NCI-H2107 (cell line): ENCODE measurements at places on chromosomes 1 and 21.

DNA sequence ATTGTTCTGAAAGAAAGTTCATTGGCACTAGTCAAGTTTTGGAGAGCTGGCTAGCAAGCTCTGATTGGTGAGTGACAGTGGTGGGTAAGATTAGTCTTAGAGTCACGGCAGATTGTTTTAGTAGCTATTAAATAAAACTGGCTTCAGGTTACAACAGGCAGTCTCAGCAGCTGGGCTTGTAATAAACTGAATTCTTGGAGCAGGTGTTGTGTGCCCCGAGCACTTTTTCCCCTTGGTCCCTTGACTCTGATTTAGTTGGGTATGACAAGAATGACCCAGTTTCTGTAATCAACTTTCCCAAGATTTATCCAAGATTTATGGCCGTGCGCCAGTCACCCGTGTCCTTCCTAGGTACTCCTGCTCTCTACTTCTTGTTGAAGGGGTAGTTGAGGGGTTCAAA is 40.2 kb downstream of the TBCE start:
- DNase-seq, result no peak

DNA sequence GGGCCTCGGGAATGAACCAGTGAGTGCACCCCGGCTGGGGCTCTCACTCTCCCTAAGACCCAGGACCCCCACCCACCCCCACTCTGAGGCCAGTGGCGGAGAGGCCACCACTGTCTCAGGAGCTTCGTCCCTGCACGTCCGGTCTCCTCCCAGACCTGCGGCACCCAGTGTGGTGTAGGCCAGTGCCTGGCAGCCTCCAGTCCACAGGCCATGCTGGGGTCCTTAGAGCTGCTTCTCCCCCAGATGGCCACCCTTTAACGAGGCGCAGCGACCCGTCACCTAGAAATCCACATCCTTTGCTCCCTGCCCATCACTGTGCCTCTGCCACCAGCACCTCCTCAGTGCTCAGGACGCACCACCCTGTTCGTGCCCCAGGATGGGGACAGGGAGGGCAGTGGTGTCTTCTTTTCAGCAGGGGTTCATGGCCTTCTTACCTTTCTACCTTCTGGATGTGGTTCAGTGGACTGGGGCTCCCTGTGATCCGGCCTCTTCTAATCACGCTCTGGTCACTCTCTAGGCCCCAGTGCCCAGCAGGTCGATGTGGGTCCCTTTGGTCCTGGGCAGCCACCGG is 131.9 kb upstream of the ARHGEF16 start:
- no peak for DNase-seq

DNA sequence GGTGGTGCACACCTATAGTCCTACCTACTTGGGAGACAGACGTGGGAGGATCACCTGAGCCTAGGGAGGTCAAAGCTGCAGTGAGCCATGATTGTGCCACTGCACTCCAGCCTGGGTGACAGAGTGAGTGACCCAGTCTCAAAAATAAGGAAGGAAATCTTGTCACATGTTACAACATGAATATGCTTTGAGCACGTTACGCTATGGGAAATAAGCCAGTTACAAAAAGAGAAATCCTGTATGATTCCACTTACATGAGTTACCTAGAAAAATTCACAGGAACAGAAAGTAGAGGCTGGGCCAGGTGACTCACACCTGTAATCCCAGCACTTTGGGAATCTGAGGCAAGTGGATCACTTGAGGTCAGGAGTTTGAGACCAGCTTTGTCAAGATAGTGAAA is 6.7 kb upstream of the PADI6 start:
- DNase-seq, result no peak

GRCh38 chr21:34936883-34937563 is 112.1 kb downstream of the RUNX1 start:
- no peak for DNase-seq

GRCh38 chr1:8962812-8963530 is 17.3 kb downstream of the CA6 start:
- DNase-seq, result no peak

- DNase-seq, result no peak
Measured at GRCh38 chr21:25107708-25108107, 499.6 kb downstream of the MRPL39 start.

DNA sequence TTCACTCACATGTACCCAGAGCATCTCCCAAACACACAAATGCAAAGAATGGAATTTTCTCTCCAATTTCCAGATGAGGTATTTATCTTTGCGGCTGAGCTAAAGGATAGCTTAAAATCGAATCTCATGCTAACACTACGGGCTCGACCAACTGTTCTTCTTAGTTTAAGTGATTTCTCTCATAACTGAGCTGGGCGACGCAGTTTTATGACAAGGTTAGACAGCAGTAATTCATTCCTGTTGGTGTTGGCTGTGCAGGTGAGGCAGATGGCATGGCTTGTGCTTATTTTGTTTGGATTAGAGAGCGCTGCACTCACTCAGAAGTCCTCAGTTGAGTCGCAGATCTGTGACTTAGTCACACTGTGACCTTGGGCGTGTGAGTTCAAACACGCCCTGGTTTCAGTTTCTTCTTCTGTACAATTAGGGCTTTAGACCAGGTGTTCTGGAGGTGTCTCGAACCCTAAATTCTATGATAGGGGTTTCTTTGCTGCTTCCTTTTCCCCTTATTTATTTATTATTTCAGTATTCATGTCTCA is 41.5 kb upstream of the MRPS6 start:
- no peak for DNase-seq

DNA sequence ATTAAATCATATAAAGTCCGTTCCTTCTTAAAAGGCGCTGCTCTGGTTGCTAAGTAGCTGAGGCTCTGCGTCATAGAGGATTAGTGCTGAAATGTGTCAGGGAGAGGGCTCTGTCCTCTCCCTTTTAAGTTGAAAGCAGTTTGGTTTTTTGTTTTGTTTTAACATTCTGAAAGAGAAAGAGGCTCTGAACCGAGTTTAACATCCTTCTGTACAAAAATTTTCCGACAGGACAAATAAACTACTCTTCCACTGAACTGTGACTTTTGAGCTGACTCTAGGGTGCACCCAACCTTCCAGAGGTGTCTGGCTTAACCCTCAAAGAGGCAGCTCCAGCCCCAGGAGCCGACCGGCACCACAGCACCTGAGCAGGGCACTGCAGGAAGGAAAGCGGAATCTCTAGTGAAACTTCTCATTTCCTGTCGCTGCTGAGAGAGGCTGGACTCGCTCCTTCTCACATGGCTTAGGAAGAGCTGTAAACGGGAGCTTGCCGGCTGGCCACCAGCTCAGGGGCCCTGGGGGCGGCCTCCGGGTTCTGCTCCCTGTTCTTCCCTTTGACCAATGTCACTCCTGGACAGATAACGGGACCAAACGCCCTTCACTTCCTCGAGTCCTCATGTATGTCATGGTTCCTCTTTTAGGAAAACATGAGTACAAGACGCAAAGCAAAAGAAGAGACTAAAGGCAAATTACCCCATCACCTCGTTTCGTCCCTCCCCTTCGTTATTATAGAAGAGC is 1.2 kb downstream of the VAV3 start:
- DNase-seq, result no peak

GRCh38 chr1:96820107-96820506 is 98.5 kb downstream of the PTBP2 start:
- no peak for DNase-seq

GRCh38 chr21:35222021-35222420 is 172.9 kb upstream of the RUNX1 start:
- no peak for DNase-seq

DNA sequence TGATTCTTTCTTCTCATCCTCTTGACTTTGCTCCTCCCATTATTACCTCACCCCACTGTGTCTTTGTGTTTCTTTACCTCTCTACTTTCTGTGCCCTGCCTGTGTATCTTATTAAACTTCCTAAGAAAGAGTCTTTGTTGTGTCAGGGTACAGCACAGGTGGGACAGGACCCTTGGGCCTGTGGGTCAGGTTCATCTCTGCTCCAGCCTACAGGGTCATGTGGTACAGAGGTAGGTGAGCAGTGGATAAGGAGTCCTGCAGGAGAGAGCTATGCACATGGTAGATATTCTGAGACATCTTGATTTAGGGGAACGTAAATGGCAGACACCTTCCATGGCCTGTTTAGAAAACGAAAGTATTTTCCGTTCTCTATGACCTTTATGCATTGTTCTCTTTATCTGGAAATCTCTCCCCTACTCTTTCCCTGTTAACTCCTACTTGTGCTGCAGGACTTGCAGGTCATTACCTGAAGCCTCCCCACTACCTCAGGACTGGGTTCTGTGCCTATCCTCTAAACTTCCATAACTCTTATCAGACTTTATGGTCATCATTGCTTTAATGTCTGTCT is 9.9 kb downstream of the GIPC2 start:
- DNase-seq, result no peak

- no peak for DNase-seq
Measured at GRCh38 chr1:95640746-95641145, 406.7 kb downstream of the RWDD3 start.

GRCh38 chr21:14972678-14973077 is 92.1 kb downstream of the NRIP1 start:
- DNase-seq, result no peak

GRCh38 chr21:42900446-42900845 is 7.3 kb downstream of the NDUFV3 start:
- DNase-seq, result no peak

DNA sequence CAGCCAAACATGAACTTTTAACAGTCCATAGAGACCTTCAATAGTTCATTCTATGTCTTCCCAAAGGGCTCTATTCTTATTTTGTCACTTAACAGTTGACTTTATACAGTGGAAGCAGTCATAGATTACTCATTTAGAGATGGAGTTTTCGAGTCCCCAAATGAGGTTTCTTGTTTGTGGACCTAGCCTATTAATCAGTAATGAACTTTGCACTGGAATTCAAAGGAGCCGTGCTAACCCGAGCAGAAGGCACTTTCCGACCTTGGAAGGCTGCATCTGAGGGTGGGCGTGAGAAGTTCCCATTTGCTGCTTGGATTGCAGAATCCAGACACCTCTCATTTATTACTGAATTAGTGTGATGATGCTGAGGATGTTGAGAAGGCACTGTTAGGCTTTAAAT is 46.4 kb downstream of the TTC39A start:
- no peak for DNase-seq

DNA sequence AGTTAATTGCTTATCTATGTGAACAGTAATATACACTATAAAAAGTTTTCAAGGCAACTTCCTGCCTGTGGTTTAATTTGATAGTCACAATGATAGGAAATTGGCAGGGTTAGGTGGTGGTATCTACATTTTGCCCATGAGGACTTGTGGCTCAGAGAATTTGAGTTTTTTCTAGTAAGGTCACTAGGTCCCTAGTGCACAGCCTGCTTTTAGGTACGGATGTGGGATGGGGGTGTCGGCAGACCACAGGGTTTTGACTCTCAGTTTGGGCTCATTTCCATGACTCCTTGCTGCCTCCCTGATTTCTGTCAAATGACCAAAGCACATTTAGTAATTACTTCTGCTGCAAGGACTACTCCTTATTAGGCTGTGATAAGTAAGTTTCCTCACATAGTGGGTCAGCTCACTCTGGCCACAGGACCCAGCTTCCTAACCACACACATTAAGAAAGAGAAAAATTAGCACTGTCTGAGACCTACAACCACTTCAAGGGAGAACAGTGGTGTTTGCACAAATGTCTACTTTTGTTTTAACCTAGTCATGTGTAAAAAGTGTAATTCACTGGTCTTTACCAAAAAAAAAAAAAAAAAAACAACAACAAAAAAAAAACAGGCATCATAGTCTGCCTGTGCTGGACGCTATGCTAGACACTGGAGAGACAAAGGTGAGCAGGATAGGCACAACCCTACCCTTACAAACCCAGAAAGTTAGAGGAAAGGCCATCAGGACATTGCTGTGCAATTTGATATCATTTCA is 43.7 kb downstream of the MRPL39 start:
- DNase-seq, result no peak

GRCh38 chr1:43469932-43470331 is 16.2 kb upstream of the HYI start:
- DNase-seq, result no peak

GRCh38 chr1:72230746-72231145 is 51.6 kb downstream of the NEGR1 start:
- DNase-seq, result no peak

- no peak for DNase-seq
Measured at GRCh38 chr1:20279509-20279908, 11.2 kb upstream of the VWA5B1 start.

- no peak for DNase-seq
Measured at GRCh38 chr1:186304982-186305949, 69.8 kb downstream of the TPR start.

DNA sequence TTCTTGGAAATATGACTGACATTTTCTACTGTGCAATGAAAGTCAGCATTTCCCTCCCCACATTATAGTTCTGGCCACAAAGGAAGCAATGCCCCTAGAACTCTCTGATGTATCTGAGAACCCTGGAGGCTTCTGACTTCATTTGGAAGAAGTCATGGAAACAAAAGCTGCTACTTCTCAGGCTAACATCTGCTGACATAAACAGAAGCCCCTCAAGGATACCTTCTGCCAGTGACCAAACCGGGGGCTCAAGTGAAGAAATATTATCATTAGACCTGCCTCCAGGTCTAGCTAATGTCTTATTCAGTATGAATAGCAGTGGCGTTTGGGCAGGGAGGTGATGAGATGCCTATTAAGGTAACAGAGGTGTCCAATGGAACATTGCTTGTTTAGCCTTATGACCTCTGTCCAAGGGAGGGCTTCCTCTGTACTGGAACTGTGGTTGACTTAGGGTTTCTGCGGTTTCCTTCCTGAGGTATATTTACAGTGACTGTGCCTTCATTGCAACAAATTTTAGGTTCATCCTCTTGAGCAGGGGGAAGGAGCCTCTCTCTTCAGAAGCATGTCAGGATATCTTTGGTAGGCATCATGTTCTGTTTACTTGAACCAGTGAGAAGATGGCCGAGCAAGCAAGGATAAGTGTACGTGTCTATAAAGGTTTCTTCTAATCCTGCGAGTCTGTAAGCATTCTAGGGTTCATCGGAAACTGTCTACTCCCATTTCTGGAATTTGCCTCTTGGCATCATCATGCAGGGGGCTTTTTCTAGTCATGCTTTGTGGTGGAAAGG is 161.7 kb downstream of the PBX1 start:
- DNase-seq, result no peak

DNA sequence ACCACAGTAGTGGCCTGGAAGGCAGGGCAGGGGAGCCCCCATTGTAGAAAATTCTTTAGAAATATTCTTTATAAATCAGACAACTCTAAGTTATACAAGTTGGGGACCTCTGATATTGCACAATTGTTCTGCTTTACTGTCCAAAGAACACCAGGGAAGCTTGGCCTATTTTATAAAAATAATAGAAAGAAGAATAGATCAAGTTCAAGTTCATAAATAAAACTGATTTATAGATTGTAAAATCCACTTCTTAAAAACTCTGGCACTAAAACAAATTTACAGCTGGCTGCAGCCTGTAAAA is 55.0 kb upstream of the GALNT2 start:
- no peak for DNase-seq
